Right renal cortex interstitium (tissue), 3 donors: ENCODE measurements at places on chromosomes 16 and 17.

GRCh38 chr17:65370669-65371131 is 190.7 kb downstream of the AXIN2 start:
- no peak for DNase-seq

DNA sequence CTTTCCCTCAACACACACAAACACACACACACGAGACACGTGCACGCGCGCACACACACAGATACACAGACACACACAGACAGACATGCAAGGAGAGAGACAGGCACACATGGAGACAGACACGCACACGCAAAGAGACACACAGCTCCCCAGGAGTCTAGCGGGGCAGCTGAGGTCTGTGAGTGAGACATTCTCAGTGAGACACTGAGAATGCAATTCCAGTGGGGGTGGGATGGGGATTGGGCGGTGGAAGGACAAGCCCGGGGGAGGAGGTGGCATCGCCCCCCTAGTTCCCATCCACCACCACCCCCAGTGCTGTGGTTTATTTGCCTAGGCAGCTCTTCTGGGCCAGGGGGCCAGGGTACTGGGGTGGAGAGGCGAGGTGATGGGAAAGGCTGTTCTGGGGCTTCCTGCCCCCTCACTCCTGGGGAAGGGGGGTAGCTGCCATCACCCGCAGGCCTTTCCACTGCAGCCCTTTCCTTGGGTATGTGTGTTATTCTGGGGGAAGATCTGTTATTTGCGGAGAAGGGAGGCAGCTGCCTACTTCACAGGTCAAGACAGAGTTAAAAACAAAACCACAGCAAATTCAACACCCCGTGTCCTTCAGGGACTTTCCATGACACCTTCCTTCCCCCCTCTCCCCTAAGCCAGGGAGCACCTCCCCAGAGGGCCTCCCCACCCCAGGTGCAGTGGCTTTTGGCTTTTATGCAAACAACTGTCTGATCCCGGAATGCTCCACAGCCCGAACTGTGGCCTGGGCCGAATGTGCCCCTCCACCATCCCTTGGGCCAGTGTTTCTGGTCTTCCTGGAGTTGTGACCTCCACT is 18.0 kb downstream of the GRB7 start:
- no peak for DNase-seq

GRCh38 chr17:67685351-67685750 is 32.4 kb upstream of the NOL11 start:
- no peak for DNase-seq

DNA sequence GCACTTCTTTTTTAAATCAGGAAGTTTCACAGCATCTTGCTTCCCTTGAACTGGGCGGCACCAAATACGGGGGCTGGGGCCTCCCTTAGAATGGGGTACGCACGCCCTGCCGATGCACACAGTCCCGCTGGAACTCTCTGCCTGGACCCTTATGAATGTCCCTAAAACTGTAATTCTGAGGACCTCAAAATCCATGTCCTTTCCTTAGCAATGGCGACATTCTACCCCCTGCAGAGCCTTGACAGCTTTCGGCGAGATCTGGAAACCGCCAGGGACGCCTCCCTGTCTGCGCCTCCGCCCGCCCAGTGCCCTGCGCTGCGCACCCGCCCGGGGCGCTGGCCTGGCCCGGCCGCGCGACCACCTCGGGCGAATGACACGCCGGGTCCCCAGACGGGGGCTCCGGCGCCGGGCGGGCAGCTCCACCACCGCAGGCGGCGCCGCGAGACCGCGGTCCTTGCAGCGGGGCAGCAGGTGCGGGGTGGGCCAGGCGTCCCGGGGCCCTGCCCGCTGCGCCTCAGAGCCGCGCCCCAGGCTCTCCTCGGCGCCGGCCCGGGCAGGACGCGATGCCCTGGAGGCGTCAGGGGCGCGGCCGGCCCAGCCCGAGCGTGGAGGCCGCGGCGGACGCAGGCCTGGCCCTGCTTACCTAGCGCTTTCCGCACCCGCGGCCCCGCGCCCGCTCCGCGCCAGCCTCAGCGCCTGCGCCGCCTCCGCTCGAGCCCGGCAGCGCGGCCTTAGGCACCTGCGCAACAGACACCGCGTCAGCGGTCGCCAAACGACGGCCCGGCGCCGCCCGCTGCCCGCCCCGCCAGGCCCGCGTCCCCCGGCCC is 548 bp downstream of the HAGH start:
- DNase-seq, result no peak

- DNase-seq, result no peak
Measured at GRCh38 chr16:11914210-11915113, 1.3 kb downstream of the GSPT1 start.

DNA sequence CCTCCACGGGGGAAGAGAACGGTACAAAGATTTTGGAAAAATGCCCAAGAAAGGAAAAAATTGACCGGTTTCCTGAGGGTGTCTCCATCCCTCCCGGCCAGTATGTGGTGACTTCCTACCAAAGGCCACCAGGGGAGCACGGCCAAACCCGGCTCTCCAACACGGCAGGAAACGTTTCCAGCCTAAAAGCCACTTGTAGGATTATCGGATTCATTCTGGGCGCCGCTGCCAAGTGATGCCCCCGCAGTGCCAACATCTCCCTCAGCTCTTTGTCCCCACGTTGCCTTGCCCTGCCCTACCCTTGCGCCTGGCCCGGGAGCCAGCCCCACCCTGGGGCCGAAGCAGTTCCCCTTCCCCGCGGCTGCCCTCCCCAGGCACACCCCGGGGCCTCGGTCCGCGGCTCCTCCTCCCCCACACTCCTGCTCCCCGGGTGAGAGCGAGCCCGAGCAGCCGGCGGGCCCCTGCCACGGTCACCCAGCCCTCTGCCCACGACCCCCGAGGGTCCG is 688 bp downstream of the CRK start:
- peak; percentile 51 for DNase-seq

GRCh38 chr16:30137897-30138296 is 14.9 kb upstream of the MAPK3 start:
- no peak for DNase-seq

DNA sequence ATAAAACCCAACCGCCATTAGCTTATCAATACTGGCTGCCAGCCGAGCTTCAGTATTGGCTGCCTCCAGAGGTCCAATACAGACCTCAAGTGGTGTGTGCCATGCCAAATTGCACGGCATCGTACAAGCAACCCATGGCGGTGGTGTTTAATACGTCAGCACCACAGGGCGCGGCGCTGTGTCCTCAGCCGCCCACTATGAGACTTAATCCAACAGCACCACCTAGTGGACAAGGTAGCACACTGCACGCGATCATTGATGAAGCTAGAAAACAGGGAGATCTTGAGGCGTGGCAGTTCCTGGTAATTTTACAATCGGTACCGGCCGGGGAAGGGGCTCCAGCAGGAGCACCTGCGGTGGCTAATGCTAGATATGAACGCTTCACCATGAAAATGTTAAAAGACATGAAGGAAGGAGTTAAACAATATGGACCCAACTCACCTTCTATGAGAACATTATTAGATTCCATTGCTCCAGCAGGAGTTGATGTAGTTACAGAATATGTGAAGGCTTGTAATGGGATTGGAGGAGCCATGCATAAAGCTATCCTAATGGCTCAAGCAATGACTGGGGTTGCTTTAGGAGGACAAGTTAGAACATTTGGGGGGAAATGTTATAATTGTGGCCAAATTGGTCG is 15.4 kb downstream of the FLYWCH1 start:
- peak; percentile 79 for DNase-seq

DNA sequence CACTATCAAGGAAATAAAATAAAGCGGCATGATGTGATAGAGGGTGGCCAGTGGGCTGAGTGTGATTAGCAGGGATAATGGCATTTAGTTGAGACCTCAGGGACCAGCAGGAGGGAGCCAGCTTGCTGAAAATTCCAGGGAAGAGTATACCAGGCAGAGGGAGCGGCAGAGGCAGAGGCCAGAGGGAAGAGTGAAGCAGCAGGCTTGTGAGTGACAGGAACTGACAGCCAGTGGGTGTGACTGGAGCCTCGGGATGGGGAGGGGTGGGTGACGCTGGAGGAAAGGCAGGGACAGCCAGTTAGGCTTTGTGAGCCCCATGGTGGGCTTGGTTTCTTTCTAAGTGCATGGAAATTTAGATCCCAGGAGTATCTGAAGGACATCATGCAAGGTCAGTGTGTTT is 209.7 kb upstream of the CACNG3 start:
- DNase-seq, result no peak

GRCh38 chr16:85231959-85232358 is 119.7 kb upstream of the CIBAR2 start:
- no peak for DNase-seq

- DNase-seq, result no peak
Measured at GRCh38 chr16:90019543-90020259, 445 bp upstream of the DBNDD1 start.

DNA sequence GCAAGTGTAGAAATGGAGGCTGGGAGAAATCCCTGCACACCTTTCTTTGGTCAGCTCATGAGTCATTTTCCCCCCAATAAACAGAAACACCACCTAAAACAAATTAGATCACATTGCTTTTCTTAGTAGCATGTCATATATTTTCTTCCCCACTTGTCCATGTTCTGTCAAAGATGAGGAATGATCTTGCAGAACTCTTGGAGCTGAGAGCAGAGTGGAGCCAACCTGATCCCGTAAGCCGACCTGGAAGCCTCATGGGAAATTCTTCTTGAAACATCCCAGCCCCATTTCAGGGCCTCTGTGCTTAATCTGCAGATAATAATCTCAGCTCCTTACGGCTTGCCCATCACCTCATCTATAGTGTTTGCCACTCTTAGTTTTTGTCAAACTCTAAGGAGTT is 284.6 kb upstream of the ELAC2 start:
- DNase-seq, result no peak

- no peak for DNase-seq
Measured at GRCh38 chr16:86975445-86975844, 341.7 kb downstream of the C16orf95 start.

DNA sequence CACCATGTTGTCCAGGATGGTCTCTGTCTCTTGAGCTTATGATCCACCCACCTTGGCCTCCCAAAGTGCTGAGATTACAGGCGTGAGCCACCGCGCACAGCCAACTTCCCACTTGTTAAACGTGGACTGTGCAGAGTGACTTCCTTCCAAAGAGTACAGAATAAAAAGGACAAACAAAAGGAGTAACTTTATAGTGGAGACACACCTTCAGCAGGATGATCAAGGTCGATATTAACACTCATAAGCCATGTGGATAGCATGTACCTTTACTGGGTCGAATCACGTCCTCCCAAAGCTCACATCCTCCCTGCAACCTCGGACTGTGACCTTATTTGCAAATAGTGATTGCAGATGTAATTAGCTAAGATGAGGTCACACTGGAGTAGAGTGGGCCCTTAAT is 10.1 kb upstream of the ZFP1 start:
- no peak for DNase-seq
